Stimulated activated CD8-positive, alpha-beta memory T cell treated with anti-CD3 and anti-CD28 coated beads, Interleukin-12 subunit alpha, Interleukin-12 subunit beta, amount 100 ng/mL, for 1 hour (primary cell): ENCODE measurements at places on chromosomes 13 and 19.

GRCh38 chr13:70188567-70188966 lies 80.3 kb upstream of the KLHL1 start:
- no peak for DNase-seq

GRCh38 chr19:20078581-20079031 lies 806 bp downstream of the ZNF90 start:
- DNase-seq: no peak

DNA sequence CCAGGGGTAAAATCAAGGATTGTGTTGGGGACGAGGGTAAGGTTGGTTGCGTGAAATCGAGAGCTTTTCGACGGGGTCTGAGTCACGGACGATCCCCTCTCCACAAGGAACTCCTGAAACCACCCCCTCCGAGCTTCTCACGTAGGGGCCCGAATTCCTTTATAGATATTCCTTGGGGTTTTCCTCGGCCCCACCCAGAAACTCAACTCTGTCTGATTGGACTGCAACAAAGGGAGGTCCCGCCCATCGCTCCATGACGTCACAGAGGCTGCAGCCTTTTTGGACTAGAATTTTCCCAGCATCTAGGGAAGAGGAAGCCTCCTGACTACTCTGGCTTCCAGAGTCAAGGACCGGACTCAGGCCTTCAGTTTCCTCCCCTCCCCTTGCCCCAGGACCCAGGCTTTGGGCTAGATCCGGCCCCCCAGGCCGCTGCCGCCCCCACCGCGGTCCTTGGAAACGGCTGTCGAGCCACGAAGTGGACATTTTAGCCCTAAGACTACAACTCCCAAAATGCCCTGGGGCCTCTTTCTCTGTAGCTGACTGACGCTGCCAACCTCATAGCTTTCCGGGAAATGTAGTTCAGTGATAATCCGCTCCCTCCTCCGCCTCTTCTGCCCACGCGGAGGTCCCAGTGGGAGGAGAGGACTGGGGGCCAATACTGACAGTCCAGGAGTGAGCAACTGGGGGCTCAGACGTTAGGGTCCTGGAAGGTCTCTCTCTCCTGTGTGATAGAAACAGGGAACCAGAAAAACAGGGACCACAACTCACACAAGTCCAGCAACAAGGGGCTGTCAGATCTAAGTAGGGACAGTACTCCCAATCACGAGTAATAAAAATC lies at the start of gene IZUMO1:
IZUMO1 (minus strand) TSS at position 172 of the 838 bp plus-strand sequence. CDS start 1,050 bp downstream, outside the sequence.
- no peak for DNase-seq

GRCh38 chr13:98172590-98173422 lies 4.3 kb downstream of the RNF113B start:
- no peak for DNase-seq

DNA sequence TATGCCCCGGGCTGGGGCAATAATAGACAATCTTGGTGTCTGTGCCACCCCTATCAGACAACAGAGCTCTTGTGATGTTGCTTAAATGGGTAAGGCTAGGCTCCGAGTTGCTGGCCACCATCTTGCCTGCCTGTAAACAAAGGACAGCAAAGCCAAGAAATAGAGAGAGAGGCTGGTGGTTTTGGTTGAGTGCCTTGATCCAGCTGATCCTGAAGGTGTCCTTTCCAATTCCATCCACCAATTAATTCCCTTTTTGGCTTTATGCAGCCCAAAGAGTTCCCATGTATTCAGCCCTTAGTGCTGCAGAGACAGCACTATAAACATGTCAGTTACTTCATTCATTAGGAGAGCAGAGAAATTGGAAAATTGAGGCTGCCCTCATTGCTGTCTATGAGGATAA lies 41.7 kb upstream of the HOMER3 start:
- DNase-seq: no peak

DNA sequence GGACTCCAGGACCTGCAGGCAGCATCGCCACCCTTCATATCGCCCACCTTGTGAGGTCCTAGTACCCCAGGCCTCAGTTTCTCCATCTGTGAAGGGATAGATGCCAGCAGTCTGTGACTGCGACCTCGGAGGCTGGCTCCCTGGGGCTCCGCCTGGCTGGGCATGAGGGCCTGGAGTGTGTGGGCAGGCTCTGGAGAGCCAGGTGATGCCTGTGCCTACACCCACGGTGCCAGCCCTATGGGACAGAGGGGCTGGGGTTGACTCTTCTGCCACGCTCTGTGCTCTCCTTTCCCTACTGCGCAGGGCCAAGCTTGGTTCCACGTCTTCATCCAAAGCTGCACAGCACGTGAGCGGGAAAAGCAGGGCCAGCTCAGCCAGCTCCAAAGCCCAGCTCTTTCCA lies 26.0 kb upstream of the NFIC start:
- DNase-seq: no peak

DNA sequence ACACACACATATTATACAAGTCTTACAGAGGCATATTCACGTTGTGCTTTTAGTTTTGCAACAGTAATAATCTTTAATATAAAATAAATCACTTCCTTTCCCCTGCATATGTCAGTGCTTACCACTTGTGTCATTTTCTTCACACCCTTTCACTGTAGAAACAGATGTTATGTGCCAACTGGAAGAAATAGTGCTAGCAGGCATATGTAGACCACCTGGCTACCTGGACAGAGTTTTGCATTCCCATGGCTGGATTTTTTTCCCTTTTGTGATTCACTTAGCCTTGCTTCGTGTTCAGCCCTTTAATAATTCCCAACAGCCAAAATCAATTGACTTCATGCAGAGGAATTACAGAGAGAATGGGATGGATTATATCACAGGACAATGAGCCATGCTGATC lies 399.1 kb upstream of the SPRY2 start:
- DNase-seq: no peak

- no peak for DNase-seq
Observed at GRCh38 chr19:33689138-33689746, 67.5 kb downstream of the CHST8 start.

DNA sequence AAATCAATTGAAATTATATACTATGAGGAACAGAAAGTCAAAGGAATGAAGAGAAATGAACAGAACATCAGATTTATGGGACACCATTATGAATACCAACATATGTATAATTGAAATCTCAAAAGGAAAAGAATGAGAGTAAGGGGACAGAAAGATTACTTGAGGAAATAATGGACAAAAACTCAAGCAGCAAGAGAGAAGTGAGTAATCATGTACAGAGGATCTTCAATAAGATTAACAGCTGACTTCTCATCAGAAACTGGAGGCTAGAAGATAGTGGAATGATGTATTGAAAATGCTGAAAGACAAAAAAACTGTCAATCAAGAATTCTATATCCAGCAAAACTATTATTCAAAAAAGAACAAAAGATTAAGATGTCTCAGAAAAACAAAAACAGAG lies 10.4 kb downstream of the MTUS2 start:
- no peak for DNase-seq

- no peak for DNase-seq
Observed at GRCh38 chr19:13002166-13002898, 7.1 kb downstream of the NFIX start.

DNA sequence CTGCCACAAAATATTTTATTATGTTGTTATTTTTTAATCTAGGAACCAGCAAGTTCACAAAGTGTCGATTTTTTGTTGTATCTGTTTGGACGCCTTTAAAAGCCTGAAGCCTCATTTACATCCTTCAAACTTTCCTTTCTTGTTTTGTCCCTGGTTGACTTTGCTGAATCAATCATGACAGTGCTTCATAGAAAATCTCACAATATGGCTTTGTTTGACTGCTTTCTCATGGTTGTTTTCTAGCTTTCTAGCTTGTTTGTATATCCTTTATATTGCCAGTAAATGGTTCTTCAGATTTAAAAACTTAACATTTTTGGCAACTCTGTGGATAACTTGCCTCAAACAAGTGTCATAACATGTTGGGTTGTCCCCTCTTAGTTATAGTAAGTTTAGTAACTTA lies 84.1 kb upstream of the ATXN8OS start:
- DNase-seq: no peak

DNA sequence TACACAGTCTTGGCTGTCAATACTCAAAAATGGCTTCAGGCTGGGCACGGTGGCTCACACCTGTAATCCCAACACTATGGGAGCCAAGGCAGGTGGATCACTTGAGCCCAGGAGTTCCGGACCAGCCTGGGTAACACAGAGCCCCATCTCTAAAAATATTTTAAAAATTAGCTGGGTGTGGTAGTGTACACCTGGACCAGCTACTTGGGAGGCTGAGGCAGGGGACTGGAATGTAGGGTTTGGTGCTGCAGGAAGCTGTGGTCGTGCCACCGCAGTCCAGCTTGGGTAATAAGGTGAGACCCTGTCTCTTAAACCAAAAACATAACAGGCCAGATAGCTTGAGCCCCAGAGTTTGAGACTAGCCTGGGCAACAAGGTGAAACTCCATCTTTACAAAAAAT lies 6.7 kb upstream of the CHERP start:
- DNase-seq: no peak

GRCh38 chr13:43428545-43429296 lies 358.1 kb downstream of the ENOX1 start:
- DNase-seq: no peak

GRCh38 chr19:16442386-16443276 lies 29.1 kb downstream of the EPS15L1 start:
- no peak for DNase-seq

GRCh38 chr13:112532837-112533745 lies 54.9 kb downstream of the TUBGCP3 start:
- DNase-seq: peak; percentile 4

- DNase-seq: no peak
Observed at GRCh38 chr13:27120811-27121210, 50.8 kb downstream of the USP12 start.

DNA sequence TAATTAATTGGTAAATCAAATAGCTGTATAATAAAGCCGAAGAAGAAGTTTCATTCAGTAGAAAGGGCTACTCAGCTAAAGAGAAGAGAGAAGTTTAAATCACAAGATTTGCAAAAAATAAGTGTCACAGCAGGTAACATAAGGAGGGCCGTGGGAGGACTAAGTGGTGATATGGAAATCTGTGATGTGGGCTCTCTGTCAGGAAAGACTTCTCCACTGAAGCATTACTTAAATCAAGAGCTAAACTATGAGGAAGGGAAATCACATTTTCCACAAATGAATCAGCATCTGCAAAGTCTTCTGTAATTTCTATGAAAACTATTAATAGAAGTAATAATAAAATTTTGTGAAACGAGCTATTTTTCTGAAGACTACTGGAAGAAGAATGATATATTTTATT lies 153.8 kb downstream of the PCDH9 start:
- DNase-seq: no peak

DNA sequence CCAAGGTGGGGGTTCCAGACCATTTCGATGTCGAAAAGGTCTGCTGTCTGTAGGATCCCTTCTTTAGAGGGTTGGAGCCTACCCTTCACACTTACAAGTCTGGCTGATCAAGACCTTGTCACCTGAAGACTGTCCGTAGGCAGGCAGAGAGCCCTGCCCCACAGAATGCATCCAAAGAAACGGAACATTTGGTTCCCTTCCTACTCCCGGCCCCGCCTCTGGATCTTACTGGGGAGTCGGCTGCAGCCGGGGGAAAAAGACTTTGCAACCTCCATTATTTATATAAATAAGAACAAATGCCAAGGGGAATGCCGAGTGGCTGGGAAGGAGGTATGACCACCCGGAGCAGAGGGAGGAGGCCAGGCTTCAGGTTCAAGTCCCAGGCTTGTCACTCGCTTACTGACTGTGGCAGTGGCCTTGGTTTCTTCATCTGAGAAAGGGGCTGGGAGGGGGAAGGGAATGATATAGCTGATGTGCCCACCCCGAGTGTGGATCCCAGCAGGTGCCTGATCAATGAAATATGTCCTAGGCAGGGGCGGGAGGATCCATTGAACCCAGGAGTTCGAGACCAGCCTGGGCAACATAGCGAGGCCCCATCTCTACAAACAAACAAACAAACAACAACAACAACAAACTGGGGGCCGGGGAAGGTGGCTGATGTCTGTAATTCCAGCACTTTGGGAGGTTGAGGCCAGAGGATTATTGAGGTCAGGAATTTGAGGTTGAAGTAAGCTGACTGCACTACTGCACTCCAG lies 48.7 kb downstream of the RFX2 start:
- DNase-seq: no peak

GRCh38 chr13:33840402-33840801 lies 22.5 kb downstream of the RFC3 start:
- DNase-seq: no peak

- no peak for DNase-seq
Observed at GRCh38 chr19:38580080-38580479, 37.7 kb downstream of the MAP4K1 start.

DNA sequence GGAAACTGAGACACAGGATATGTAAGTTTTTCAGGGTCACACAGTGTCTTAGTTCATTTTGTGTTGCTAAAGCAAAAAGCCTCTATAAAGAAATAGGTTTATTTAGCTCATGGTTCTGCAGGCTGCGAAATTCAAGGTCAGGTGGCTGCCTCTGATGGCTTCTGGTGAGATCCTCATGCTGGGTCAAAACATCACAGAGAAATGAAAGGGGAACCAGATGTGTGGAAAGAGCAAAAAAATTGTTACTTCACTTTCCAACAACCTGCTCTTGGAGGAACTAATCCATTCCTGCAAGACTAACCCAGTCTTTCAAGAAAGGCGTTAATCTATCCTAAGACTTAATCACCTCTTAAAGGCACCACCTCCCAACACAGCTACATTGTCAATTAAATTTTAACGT lies 64.2 kb upstream of the UBL3 start:
- DNase-seq: no peak

- DNase-seq: no peak
Observed at GRCh38 chr13:25171517-25172302, at the start of gene AMER2. Gene AMER2, minus strand, starts transcription at chr13:25172288. Its CDS starts 669 bp downstream, at chr13:25171619.

DNA sequence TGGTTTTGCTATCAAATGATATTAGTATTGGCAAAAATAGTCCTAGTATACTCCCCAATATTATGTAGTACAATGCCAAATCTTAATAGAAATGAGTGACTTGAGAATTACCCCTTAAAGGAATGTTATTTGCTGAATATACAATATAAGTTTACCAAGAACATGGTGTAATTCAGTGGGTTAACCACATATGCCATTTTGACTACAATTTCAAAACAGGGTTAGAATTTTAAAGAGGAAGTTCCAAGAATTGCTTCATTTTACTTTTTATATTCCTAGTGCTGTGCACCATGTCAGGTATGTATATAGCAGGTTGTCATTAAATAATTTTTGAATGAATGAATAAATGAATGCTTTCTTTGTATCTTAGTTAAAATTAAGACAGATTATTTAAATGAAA lies 66.3 kb downstream of the LMO7 start:
- DNase-seq: no peak

GRCh38 chr19:5542665-5543064 lies 25.1 kb downstream of the TINCR start:
- no peak for DNase-seq

GRCh38 chr19:42653841-42654240 lies 59.1 kb upstream of the CEACAM8 start:
- DNase-seq: no peak

- DNase-seq: no peak
Observed at GRCh38 chr13:88104576-88104975, 433.4 kb downstream of the SLITRK5 start.

DNA sequence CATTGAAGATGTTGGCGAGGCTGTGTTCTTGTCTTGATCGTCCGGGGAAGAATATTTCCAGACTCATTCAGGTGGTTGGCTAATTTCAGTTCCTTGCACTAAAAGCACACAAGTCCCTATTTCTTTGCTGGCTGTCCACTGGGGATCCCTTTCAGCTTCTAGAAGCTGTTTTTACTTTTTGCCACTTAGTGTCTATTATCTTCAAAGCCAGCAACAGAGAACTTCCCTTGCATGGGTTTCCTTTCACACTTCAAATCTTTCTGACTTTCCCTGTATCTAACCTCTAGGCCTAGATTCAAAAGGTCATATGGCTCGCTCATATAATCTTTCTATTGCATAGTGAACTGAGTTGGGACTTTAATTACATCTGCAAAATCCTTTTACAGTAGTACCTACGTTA lies 215.3 kb upstream of the PCDH9 start:
- DNase-seq: no peak
